Cardiac ventricle fibroblast (primary cell): ENCODE measurements at places on chromosomes 3 and 15. TPM values are rescaled to one million over a fixed set of nuclear protein-coding genes. Genes with fewer than 3 reads are reported as not detected.

POC1A gene
- total RNA-seq = 1.2 and 2.1 TPM in 2 replicates

GOLGA8M gene
- 0.34 and 1.2 TPM in 2 replicates for total RNA-seq

RGMA gene
- total RNA-seq = 14.9 and 19.3 TPM in 2 replicates

ALDH1A3 gene
- 59.3 and 74.9 TPM in 2 replicates for total RNA-seq

MKRN3 gene
- 0.37 TPM in 1 of 2 replicates, not detected in the other for total RNA-seq

TMEM40 gene
- total RNA-seq = not detected in 2 replicates

PTPN9 gene
- total RNA-seq = 14.5 and 18.1 TPM in 2 replicates

OXNAD1 gene
- 4.6 and 9.4 TPM in 2 replicates for total RNA-seq

SLC9C1 gene
- total RNA-seq = 0.19 TPM in 1 of 2 replicates, not detected in the other

LRRC34 gene
- 3.6 and 4.6 TPM in 2 replicates for total RNA-seq

SCN10A gene
- not detected in 2 replicates for total RNA-seq

ZNF660 gene
- total RNA-seq = 0.94 and 1.3 TPM in 2 replicates

CD86 gene
- not detected in 2 replicates for total RNA-seq

ALG3 gene
- 71.8 and 73.8 TPM in 2 replicates for total RNA-seq

ANKRD34C gene
- not detected in 2 replicates for total RNA-seq
